ENCODE measurements at places on chromosomes 6 and 20. TPM values are rescaled to one million over a fixed set of nuclear protein-coding genes. Genes with fewer than 3 reads are reported as not detected.

DNA sequence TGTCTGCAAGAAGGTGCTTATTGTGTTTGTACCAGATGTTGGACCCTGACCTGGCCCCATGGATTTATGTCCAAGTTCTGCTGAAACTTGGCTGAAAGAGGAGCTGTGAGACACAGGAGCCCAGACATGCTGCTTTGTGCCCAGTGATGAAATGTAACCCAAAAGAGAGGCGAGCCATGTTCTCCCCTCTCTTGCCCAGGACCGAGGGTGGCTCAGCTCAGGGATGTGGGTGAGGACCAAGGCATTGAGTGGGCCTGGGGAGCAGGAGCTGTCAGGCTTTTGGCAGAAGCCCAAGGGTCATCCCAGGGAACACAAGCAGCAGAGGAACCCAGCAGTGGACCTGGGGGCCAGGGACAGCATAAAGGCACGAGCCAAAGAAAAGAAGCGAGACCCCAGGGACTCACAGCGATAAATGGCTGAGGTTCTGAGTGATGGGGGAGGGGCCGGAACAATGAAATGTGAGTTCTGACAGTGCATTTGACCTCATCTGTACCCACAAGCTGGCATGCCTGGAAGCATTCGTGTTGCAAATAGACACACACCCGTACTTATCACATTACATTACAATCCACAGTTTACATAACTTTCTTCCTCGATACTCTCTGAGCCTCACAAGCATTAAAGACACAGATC lies 363.4 kb upstream of the JARID2 start:
- no peak for DNase-seq

Gene FHL5
- not detected for total RNA-seq

Gene GJE1
- total RNA-seq: not detected

DNA sequence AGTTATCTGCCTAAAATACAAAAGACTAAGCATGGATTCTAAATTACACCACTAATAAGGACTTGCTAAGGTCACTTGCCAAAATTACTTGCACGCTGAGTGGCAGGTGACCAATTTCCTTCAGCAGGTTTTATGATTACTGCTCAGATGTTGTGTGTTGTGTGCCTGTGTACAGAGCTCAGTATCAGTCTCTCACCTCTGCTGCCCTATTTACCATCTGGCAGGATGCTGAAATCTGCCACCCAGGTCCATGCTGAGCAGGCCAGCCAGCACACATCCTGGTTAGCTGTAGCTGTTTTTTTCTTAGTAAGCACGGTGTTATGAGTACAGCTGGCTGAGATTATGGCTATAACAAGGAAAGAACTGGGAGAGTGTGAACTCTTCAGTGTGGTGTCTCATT lies 34.0 kb downstream of the ELOVL4 start:
- no peak for DNase-seq

GRCh38 chr20:2255926-2256531 lies 39.8 kb upstream of the TGM3 start:
- DNase-seq: no peak
